ENCODE measurements at places on chromosomes 2 and 18.

DNA sequence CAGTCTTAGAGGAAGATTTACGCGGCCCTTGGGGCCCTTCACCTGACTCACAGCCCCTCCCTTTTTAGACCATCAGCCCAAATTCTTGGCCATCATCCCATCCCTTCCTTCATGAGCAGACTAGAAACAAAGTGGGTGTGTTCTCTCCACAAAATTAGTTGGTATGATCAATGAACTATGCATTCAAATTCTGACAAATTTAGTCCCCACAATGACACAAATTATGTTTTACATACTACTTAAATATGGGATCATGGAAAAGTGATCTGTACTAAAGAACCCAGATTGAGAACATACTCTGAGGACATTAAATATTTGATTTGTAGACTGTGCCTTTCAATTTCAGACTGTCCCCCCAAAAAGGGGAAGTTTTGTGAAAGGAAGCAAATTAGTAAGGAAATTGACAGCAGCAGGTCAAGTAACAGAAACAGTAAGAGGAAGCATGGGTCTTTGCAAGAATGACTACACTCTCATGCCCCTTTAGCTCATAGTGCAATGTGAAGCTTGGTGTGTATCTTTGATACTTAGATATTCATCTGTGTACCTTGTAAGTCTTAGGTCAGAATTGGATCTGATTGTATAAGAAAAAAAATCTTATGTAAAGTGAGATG lies 2.2 kb upstream of the MAPRE2 start:
- no peak for DNase-seq

GRCh38 chr2:191032588-191033429 lies 18.8 kb upstream of the STAT1 start:
- no peak for DNase-seq

- DNase-seq, result peak; percentile 44
Measured at GRCh38 chr2:26623541-26624495, 17.3 kb downstream of the CIB4 start.

DNA sequence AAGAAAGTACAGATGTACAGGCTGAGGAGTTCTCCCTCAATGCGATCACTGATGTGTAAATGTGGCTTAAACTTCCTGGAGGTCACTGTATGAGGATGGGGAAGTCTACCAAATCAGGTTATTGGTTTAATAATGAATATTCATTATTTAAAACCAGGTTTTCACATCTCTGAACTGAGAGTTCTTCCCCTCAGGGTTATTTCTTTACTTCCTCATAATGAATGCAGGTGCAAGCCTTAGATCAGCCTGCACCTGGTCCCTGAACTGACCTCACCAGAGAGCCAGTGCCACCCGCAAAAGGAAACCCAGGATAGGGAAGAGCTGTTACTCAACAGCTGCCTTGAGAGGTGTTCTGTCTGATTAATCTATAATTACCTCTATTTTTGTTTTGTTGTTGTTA lies 369.0 kb downstream of the EPHA4 start:
- no peak for DNase-seq

DNA sequence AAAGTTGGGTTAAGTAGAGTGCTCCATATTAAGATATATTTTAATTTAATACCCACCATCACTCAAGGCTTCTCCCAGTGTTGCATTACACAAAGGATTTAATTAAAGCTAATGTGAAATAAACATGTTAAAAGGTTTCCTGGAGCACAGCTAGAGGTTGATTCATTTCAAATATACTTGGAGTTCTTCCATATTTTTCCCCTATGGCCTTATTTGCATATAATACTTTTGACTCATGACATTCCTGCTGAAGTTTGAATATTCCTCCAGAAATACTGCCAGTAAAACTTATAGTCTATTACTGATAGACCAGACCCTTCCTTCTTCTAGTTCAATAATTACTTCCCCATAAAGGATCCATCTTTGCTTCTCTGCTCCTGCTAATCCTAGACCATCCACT lies 227.5 kb downstream of the GULP1 start:
- no peak for DNase-seq

DNA sequence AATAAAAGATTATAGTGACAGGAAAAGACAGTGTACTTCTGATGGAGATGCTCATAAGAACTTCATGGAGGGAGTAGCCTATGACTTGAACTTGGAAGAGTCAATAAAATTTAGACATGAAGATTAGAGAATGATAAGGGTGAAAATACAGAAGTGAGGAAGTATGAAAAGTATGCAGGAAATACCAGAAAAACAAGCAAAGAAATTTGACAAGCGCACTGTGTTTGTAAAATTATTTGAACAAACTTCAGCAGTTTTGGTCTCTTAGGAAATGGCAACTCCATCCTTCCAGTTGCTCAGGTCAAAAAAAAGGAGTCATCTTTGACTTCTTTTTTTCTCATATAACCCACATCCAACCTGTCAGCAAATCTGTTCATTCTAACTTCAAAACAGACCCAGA lies 864.0 kb upstream of the ZEB2 start:
- DNase-seq, result no peak

DNA sequence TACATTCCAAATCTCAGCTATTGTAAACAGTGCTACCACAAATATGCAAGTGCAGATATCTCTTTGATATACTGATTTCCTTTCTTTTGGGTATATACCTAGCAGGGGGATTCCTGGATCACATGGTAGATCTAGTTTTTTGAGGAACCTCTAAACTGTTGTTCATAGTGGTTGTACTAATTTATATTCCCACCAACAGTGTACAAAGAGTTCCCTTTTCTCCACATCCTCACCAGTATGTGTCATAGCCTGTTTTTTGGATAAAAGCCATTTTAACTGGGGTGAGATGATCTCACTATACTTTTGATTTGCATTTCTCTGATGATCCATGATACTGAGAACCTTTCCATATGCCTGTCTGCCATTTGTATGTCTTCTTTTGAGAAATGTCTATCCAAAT lies 6.3 kb upstream of the CCNT2 start:
- no peak for DNase-seq

DNA sequence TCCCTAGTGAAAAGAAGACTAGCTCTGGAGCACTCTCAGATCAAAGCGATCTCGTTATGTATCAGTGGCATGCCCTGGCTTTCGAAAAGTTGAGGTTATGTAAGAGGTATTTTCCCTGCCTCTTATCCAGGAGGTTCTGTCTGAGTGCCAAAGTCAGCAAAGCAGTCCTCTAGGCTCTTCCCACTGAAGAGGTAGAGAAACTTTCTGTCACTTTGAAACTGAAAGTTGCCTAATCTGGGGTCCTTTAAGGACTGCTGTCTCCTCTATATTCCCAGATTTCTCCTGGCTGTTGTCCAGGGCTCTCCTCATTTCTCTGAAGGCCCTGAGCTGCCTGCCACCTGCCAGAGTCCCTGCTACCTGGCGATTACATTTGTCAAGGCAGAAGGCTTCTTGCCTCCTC lies 96.3 kb downstream of the B3GNT2 start:
- DNase-seq, result no peak

DNA sequence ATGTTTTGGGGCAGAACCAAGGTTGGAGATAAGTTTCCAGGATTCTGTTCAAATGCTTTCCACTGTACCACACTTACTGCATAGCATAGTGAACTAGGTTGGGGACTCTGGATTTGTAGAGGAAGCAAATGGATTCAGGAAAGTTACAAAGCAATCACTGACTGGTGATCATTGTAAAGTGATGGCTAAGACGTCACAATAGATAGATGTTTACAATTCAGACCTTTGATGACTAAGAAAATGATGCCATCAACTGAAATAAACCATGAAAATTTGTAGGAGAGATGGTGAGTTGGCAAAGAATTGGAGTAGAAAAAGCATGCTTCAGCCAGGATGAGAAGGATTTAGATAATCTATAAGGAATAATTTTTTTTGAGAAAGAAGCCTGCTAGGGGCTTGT lies 178.0 kb downstream of the UBE2E3 start:
- no peak for DNase-seq

- peak; percentile 46 for DNase-seq
Measured at GRCh38 chr2:60549238-60549927, 4.1 kb downstream of the BCL11A start.

DNA sequence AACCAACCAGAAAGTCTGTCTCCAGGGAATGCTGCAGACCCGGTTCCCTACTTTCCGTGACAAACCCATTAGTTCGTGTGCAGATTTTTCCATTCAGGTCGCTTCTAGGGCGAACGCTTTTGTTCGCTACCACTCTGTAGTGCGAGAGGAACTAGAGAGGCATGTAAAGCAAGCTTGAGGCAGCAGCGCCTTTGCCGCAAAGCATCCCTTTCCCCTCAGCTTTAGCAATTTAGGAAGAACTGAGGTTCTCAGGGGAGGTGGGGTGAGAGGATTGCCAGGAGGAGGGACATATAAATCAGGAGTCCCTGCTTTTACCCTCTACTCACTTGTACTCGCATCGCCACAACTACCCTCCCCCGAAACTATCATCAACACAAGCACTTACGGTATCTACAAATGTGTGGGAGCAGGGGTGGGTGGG lies 748 bp upstream of the ZNF804A start:
- peak; percentile 23 for DNase-seq

- DNase-seq, result no peak
Measured at GRCh38 chr2:215652388-215652787, 216.5 kb upstream of the FN1 start.

DNA sequence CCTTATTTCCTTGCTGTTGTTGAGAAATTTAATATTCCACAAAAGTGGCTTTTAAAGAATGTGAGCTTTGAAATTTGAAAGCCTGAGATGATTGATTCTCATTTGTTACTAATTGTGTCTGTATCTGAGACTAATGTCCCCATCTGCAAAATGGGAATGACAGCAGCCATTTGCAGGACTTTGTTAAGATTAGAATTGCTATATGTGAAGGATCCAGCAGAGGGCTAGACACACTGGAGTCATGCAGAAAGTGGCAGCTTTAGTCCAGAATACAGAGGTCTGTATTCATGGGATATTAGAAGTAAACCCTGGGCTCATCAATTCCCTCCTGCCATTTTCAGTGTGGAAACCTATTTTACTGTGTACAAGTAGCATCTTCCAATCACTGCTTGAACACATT lies 296.5 kb upstream of the GYPC start:
- no peak for DNase-seq

All from BE2C (cell line).